ENCODE measurements at places on chromosomes 12 and 14.

DNA sequence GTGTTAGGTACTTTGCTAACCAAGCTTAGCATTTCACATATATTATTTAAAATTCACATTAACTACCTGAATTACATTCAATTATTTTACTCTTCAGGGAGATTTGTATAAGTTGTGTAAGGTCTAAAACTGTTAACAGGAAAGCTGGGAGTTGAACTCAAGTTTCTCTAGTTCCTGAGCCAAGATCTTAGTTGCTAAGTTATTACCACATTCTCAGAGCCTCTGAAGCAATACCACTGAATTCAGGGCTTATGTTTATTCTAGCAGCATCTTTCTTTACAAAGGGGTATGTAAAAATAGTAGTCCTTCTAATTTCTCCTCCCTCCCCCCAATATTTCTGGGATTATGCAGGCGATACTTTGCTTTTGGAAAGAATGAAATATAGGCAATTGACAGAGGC, 786.8 kb downstream of the DIO2 start:
- H3K27me3 ChIP-seq: no peaks in the 10 kb centered on the region
- H3K4me3 ChIP-seq: no peak overlapping the region
- H3K27ac ChIP-seq: no peak overlapping the region
- no peak for DNase-seq

DNA sequence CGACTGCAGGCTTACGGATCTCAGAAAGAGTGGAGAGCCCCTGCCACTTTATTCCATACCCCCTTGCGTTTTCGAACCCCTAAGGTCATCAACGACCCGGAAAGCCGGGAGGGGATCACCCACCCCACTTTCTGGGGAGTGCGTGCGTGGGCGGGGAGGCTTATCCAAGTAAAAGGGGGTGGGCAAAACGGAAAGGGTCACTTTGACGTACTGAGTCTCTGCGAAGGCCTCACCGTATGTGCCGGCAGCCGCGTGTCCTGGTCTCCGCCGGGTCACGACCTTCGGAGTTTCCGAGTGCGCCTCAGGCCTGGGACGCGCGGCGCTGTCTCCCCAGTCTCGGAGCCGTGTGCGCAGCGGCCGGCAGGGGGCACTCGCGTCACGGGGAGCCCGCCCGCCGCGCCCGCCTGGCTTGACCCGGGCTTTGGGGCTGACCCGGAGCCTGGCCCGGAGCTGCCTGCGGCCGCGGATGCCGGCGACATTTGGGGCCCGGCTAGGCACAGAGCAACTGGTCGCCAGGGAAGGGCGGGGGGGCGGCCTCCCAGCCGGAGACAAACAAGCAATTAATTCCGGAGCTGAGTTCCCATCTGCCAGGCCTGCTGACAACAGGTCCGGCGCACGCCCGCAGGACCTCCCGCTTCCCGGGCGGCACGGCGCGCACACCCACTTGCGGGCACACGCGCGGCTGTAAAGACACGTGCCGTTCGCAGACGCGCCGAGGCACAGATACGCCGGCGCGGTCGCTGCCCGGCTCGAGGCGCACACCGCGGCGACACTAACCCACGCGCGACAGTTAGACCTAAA, 890 bp upstream of the KIF26A start:
- no peak for DNase-seq
- no peaks in the 10 kb centered on the region for H3K36me3 ChIP-seq
- H3K4me1 ChIP-seq: no peaks in the 10 kb centered on the region
- peaks cover 31% of the 10 kb centered on the region for H3K27me3 ChIP-seq

DNA sequence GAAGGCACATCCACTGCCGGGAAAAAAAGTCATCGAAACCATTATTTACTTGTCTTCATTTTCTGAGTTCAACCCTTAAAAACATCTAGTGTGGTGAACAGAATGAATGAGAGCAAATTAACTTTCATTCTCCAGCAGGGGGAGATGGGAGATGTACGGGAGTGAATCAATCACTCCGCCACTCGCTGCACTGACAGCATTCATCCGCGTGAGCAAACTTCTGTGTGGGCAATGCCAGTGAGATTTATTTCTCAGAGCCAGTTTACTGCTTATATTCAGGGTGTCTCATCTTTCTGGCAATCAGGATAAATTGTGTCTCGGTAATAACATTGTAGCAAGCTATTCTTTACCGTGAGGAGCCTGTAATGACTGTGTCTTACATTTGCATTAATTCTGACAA, 463.6 kb upstream of the MIS18BP1 start:
- H3K4me3 ChIP-seq: no peak overlapping the region
- H3K36me3 ChIP-seq: no peaks in the 10 kb centered on the region
- DNase-seq: no peak

GRCh38 chr14:96931751-96932150, 134.6 kb downstream of the VRK1 start:
- H3K27me3 ChIP-seq: no peaks in the 10 kb centered on the region
- H3K27ac ChIP-seq: no peak overlapping the region
- no peak overlapping the region for H3K4me3 ChIP-seq
- no peaks in the 10 kb centered on the region for H3K4me1 ChIP-seq

GRCh38 chr12:45670346-45671065, 59.0 kb upstream of the ARID2 start:
- no peaks in the 10 kb centered on the region for H3K27me3 ChIP-seq
- no peak overlapping the region for H3K4me3 ChIP-seq
- no peak for DNase-seq
- no peaks in the 10 kb centered on the region for H3K4me1 ChIP-seq
- no peaks in the 10 kb centered on the region for H3K36me3 ChIP-seq
- H3K27ac ChIP-seq: no peak overlapping the region

- H3K4me3 ChIP-seq: no peak overlapping the region
- no peak for DNase-seq
- no peaks in the 10 kb centered on the region for H3K27me3 ChIP-seq
- no peak overlapping the region for H3K27ac ChIP-seq
Measured at GRCh38 chr12:132062481-132062880, 81.6 kb downstream of the DDX51 start.

- H3K36me3 ChIP-seq: peaks cover 2% of the 10 kb centered on the region
- no peak overlapping the region for H3K4me3 ChIP-seq
- no peak for DNase-seq
- H3K4me1 ChIP-seq: no peaks in the 10 kb centered on the region
- H3K27me3 ChIP-seq: no peaks in the 10 kb centered on the region
- H3K27ac ChIP-seq: no peak overlapping the region
Measured at GRCh38 chr12:71896205-71896882, 42.3 kb upstream of the TPH2 start.

- no peak overlapping the region for H3K27ac ChIP-seq
- no peaks in the 10 kb centered on the region for H3K4me1 ChIP-seq
- H3K4me3 ChIP-seq: no peak overlapping the region
- no peaks in the 10 kb centered on the region for H3K27me3 ChIP-seq
- no peaks in the 10 kb centered on the region for H3K36me3 ChIP-seq
Measured at GRCh38 chr14:82138431-82138830, 604.8 kb upstream of the SEL1L start.

- no peaks in the 10 kb centered on the region for H3K36me3 ChIP-seq
- H3K27me3 ChIP-seq: no peaks in the 10 kb centered on the region
- H3K4me3 ChIP-seq: no peak overlapping the region
- H3K27ac ChIP-seq: no peak overlapping the region
- peaks cover 17% of the 10 kb centered on the region for H3K4me1 ChIP-seq
- DNase-seq: no peak
Measured at GRCh38 chr14:76941946-76942805, 86.3 kb downstream of the IRF2BPL start.

GRCh38 chr14:32341947-32342846, 13.1 kb downstream of the AKAP6 start:
- DNase-seq: no peak
- no peaks in the 10 kb centered on the region for H3K36me3 ChIP-seq
- H3K4me1 ChIP-seq: peaks cover 3% of the 10 kb centered on the region
- no peaks in the 10 kb centered on the region for H3K27me3 ChIP-seq
- H3K27ac ChIP-seq: no peak overlapping the region
- H3K4me3 ChIP-seq: no peak overlapping the region

- no peak for DNase-seq
- no peaks in the 10 kb centered on the region for H3K36me3 ChIP-seq
Measured at GRCh38 chr12:12319451-12320183, 30.4 kb downstream of the MANSC1 start.

DNA sequence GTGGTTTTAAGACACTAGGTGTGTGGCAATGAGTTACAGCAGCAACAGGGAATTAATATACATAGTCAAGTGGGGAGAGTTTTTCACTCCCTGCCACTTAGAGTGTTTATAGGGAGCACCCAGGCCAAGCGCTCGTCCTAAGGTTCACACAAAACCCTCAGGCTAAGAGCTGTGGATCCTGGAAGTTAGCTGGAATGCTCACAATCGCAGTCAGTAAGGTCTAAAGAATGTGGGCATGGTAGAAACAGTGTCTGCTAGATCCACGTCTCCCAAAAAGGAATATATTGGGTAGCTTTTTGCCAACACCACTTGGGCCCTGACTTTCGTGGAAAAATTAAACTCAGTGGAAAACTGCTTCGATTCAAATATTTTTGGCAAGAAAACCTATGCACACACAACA, 36.6 kb downstream of the STAB2 start:
- DNase-seq: no peak
- no peak overlapping the region for H3K4me3 ChIP-seq
- H3K27ac ChIP-seq: no peak overlapping the region
- no peaks in the 10 kb centered on the region for H3K4me1 ChIP-seq

DNA sequence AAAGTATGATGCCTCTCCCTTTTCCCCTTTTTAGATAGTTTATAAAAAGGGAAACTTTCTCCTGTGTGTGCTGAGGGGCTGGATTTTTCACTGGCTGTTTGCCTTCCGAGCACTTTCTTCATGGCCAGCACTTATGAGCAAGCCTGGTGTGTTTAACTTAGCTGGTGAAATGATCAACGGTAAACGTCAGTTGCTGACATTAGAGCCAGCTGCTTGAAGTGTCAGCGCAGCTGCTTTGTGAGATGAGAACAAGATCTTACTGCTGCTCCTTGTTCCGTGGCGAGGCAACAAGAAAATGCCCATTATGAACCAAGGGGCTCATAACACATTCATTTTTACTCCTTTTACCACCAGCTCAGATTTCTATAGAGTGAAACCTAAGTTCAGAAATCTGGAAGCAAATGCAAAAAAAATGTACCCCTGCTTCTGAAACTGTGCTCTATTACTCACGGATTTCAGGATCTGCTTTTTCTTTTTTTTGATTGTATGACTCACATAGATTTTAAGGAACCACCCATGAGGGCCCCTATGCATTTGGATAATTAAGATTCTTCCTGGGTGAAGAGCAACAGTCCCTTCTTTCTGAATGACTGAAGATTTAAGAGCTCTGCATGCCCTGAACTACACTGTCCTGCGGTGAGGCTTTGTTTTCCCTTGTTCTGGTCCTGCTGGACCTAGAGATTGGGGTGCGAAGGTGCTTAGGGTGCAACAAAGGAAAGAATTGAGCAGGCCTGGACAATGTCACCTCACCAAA, 74.3 kb upstream of the CPM start:
- peaks cover 9% of the 10 kb centered on the region for H3K4me1 ChIP-seq
- no peaks in the 10 kb centered on the region for H3K27me3 ChIP-seq
- H3K36me3 ChIP-seq: no peaks in the 10 kb centered on the region
- H3K27ac ChIP-seq: no peak overlapping the region
- DNase-seq: no peak

GRCh38 chr12:116528065-116528464, 31.1 kb upstream of the MAP1LC3B2 start:
- no peak overlapping the region for H3K27ac ChIP-seq
- no peaks in the 10 kb centered on the region for H3K36me3 ChIP-seq
- H3K4me1 ChIP-seq: peaks cover 18% of the 10 kb centered on the region
- H3K27me3 ChIP-seq: no peaks in the 10 kb centered on the region
- DNase-seq: no peak
- H3K4me3 ChIP-seq: no peak overlapping the region

- no peak for DNase-seq
- H3K36me3 ChIP-seq: no peaks in the 10 kb centered on the region
- H3K4me3 ChIP-seq: peak overlapping the region; percentile 79
- H3K27me3 ChIP-seq: no peaks in the 10 kb centered on the region
- no peak overlapping the region for H3K27ac ChIP-seq
Measured at GRCh38 chr12:67651132-67651695, 2.7 kb downstream of the DYRK2 start.

GRCh38 chr14:55838529-55839052, 258.6 kb downstream of the KTN1 start:
- no peaks in the 10 kb centered on the region for H3K4me1 ChIP-seq
- no peak overlapping the region for H3K27ac ChIP-seq
- no peaks in the 10 kb centered on the region for H3K36me3 ChIP-seq
- no peak overlapping the region for H3K4me3 ChIP-seq
- no peak for DNase-seq

DNA sequence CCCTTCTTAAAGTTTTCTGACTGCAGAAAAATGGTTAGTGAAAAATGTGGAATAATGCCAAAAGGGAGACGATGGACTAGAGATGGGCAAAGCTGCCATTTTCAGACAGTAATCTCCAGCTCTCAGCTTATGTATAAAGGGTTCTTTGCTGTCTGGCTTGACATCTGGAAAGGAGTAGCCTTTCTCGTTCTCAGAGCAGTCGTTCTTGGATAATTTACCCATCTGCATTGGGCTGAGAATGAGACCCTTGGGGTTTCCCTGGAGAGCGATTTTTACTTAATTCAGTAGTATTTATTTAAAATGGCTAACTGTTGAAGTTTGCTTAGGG, 1.2 kb downstream of the NUDT4 start:
- peak overlapping the region; percentile 88 for H3K4me3 ChIP-seq
- H3K27me3 ChIP-seq: no peaks in the 10 kb centered on the region
- H3K27ac ChIP-seq: no peak overlapping the region
- DNase-seq: no peak
- H3K36me3 ChIP-seq: no peaks in the 10 kb centered on the region

- DNase-seq: no peak
- H3K4me1 ChIP-seq: no peaks in the 10 kb centered on the region
- H3K4me3 ChIP-seq: no peak overlapping the region
- no peak overlapping the region for H3K27ac ChIP-seq
Measured at GRCh38 chr14:21317398-21317797, 37.5 kb downstream of the RPGRIP1 start.

DNA sequence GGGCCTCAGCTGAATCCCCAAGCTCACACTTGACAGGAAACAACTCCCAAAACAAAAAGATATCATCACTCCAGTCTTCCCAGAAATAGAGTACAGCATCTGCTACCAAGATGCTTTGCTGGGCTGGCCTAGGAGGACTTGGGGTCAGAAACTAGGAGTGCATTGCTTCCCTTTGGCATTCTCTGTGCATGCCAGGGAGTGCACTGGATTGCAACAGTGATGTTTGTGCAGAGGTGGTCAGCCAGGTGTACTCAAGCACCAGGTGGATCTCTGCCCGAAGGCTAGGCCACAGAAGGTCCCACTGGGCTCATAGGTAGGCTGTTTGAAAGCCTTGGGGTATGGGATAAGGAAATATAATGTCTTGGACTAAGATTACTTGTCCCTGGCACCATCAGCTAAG, 51.1 kb downstream of the RAB35 start:
- H3K27ac ChIP-seq: no peak overlapping the region
- no peaks in the 10 kb centered on the region for H3K36me3 ChIP-seq
- no peaks in the 10 kb centered on the region for H3K27me3 ChIP-seq
- no peak overlapping the region for H3K4me3 ChIP-seq

All from H1 (cell line).